ENCODE measurements at places on chromosomes 1 and 21.

GRCh38 chr1:8203056-8203455, 114.9 kb upstream of the SLC45A1 start:
- DNase-seq: no peak

DNA sequence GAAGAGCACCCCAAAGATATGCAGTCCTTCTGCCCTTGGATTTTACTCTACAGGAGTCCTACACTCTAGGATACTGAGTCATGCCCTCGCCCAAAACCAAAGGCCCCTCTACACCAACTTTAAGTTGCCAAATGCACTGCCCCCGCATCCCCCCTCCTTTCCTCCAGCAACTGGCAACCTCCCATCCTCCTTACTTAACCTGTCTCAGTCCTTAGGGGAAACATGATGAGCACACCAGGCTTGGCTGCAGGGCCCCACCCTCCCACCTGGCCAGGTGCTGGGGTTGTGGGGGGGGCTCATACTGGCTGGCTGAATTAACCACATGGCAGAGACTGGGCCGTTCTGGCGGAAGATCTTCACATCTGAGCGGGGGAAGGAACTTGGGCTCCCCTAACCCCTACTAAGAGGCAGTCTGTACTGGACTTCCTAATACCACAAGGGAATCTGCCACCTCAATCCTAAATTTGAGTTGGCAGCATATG, 1.2 kb downstream of the HDGF start:
- no peak for DNase-seq

GRCh38 chr1:94001397-94002045, 92.3 kb upstream of the GCLM start:
- no peak for DNase-seq

DNA sequence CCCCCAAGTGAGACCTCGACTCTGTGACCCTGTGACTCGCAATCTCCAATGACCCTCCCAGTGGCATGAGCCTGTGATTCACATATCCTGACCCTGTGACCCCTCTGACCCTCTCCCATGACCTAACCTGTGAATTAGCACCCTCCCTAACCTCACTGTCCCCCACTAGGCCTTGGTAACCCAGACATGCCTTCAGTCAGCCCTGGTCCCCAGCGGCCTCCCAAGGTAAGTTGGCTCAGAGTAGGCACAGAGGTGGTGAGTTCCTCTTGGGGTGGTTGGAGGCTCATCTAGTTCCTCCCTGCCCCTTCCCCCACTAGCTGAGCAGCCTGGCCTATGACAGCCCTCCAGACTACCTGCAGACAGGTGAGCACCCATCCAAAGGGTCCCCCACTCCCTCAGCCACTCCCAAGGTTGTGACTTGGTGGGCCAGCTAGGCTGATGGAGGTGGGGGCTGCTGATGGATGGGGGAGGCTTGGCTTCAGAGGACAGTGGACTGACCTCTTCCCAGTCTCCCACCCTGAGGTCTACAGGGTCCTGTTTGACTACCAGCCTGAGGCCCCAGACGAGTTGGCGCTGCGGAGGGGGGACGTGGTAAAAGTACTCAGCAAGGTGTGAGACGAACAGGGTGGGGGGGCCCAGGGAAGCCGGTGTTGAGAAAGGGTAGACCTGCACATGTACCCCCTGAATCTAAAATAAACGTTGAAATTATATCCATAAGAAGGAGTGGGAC, 1.6 kb downstream of the SH3D21 start:
- no peak for DNase-seq

GRCh38 chr1:54361342-54361741, 44.9 kb downstream of the SSBP3 start:
- no peak for DNase-seq

- peak; percentile 30 for DNase-seq
These were observed 26.0 kb upstream of the ESRRG start for GRCh38 chr1:216749232-216749631.

GRCh38 chr1:115545791-115546733, 95.7 kb upstream of the VANGL1 start:
- peak; percentile 11 for DNase-seq

DNA sequence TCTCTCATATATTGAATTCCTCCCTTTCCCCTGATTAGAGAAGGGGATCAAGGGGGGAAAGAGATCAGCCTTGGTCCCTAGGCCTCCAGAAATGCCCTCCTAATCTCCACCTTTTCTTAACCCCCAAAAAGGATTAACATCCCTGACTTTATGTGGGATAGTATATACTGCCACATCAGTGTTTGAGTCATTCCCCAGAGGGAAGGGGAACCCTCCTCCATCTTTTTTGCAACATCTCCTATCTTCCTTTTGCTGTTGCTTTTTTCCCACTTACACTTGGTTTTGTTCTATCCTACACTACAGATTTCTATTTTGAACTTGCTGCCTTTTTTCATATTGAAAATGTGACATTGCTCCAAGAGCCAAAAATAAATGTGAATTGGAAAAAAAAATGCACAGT, 65.4 kb upstream of the PODN start:
- DNase-seq: no peak

- no peak for DNase-seq
These were observed 132.9 kb upstream of the DPYD start for GRCh38 chr1:98053471-98054366.

DNA sequence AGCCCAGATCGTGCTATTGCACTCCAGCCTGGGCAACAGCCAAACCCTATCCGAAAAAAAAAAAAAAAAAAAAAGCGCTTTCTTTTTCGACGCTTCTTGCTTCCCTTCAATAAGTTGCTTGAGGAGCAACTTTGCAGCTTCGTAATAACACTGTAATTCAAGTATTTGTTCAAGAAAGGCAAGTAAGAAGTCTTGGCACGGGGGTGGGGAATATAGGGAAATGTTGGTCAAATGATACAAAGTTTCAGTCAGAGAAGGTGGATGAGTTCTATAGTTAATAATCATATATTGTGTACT, 871 bp upstream of the PSMA5 start:
- no peak for DNase-seq

DNA sequence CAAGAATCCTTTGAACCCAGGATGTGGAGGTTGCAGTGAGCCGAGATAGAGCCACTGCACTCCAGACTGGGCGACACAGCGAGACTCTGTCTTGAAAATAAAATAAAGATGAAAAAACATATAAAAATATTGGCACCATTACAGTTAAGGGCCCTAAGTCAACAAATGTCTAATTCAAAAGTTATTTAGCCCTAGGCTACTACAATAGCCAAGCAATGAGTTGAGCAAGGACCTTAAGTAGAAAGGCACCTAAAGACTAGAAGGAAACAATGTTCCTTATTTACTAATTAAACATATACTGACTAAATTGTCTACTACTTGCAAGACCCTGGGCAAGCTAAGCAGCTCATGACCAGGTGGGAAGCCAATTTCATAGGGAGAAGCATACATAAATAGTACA, 4.1 kb downstream of the PIK3R3 start:
- DNase-seq: no peak

- DNase-seq: no peak
These were observed 67.1 kb upstream of the PPP2R5A start for GRCh38 chr1:212218065-212218464.

GRCh38 chr21:32320726-32321125, 22.1 kb downstream of the MRAP start:
- no peak for DNase-seq

DNA sequence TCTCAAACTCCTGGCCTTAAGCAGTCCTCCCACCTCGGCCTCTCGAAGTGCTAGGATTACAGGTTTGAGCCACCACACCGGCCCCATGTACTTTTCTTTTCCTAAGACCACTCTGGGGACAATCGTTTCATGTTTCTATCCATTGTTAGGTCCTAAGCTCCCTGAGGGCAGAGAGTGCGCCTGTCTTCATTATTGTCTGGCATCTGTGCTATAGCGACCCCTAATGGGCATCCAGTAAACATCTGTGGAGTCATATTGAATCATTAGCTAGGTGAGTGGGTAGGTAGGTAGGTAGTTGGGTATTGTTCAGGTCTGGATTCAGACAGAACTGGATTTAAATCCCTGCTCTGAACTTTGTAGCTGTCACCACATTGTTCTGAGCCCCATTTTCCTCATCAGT, 66.1 kb downstream of the TMEM53 start:
- no peak for DNase-seq

DNA sequence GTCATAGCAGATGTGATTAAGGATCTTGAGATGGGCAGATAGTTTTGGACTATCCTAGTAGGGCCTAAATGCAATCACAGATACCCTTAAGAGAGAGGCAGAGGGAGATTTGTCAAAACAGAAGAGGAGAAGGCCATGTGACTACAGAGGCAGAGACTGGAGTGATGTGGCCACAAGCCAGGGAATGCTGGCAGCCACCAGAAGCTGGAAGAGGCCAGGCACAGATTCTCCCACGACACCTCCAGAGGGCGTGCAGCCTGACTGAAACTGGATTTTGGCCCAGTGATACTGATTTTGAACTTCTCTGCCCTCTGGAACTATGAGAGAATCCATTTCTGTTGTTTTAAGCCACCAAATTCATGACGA, 52.1 kb upstream of the EPS8L3 start:
- DNase-seq: no peak

GRCh38 chr21:44612029-44612486, at the start of gene KRTAP10-8:
TSS of gene KRTAP10-8 (plus strand) at chr21:44612079. CDS start at chr21:44612101, 22 bp downstream.
- DNase-seq: no peak

DNA sequence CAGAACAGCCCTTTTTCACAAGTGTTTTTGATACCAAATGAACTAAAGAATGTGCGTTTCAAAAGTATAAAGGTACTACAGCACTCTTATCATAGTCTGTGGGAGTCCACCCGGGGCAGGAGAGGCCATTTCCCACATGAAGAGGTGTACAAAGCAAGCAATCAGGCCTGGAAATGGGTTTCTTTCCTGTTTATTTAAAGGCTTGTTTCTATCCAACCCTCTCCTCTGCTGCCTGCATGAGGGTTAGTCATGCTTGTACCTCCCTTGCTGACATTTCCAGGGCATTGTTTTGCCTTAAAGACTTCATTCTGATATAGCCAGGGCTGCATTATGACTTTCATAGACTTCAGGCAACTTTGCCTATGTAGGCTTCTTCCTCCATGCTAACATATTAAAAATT, 11.6 kb downstream of the SELP start:
- DNase-seq: no peak

GRCh38 chr1:229372251-229372650, 29.4 kb upstream of the CCSAP start:
- no peak for DNase-seq

DNA sequence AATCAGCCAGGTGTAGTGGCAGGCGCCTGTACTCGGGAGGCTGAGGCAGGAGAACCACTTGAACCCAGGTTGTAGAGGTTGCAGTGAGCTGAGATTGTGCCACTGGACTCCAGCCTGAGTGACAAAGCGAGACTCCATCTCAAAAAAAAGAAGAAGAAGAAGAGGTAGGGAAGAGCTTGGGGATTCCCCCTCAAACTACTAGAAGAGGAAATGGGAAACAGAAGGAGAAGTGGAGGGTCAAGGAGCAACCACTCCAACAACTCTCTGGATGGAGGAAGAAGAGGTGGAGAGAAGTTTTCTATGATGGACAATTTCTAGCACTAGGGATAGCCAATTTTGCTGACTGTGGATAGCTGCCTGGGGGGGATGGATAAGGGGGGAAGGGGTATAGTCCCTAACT, 14.9 kb upstream of the SLAMF9 start:
- DNase-seq: no peak

DNA sequence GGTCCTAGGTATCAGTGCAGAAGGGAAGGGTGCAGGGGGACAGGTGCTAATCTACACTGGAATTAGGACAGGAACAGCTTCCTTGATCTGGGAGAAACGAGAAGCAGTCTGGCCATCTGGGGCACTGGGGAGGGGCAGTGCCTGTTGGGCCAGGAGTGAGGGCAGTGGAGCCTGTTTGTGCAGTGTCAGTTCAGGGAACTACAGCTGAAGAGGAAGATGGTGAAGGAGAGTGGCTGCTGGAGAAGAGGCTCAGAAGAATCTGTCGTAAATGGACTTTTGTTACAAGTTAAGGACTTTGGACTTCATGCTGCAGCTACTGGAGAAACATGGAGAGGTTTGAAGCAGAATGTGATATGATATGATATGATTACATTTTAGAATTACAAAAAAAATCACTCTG, 3.2 kb upstream of the TNFSF4 start:
- no peak for DNase-seq

- no peak for DNase-seq
These were observed 42.2 kb upstream of the BCAR3 start for GRCh38 chr1:93723733-93724270.

- no peak for DNase-seq
These were observed 36.1 kb downstream of the ZBTB40 start for GRCh38 chr1:22487781-22488180.

GRCh38 chr1:47211796-47212269, 20.2 kb downstream of the TAL1 start:
- no peak for DNase-seq

DNA sequence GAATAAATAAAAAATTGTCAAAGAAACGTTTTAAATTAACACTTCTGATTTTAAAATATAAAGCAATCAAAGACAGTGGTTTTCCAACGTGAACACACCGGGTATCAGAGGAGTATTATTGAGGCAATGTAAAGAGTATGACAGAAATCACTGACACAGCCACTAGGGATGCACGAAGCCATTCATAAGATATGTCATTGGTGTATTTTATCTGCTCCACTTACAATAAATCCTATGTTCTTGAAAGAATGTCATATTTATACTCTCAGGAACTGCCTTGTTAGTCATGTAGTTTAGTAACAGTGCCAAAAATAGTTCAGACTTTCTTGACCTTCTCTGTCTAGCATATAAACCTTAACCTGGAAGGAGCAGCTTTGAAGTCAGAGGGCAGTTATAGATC, 835.0 kb upstream of the NCAM2 start:
- no peak for DNase-seq

- DNase-seq: no peak
These were observed 68.1 kb downstream of the GRIK3 start for GRCh38 chr1:36966242-36966641.

GRCh38 chr1:87404296-87404695, 75.6 kb downstream of the LMO4 start:
- DNase-seq: no peak

DNA sequence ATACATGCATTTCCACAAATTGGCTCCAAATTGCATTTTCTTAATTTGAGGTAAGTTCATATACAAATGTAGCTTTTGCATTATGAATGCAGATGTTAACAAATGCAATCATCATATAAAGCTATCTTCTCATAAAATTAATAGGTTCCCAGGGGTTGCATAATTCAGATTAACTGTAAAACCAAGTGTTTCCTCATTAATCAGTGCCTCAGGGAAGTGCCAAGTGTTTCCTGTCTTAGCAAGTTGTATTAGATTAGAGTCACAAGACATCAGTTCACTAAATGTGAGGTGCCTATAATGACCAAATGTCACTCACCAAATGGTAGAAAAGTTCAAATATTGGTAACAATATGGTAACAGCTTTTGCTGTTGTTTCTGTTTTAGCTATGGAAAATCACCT, 140.8 kb downstream of the PTGER3 start:
- no peak for DNase-seq

Measured in NCI-H1092 (cell line).